Fibroblast of the conjunctiva (primary cell): ENCODE measurements at places on chromosomes 7 and 10.

- DNase-seq = no peak
Observed at GRCh38 chr7:106347229-106347833, 62.5 kb upstream of the NAMPT start.

- no peak for DNase-seq
Observed at GRCh38 chr10:25068152-25069058, 52.0 kb downstream of the THNSL1 start.

- no peak for DNase-seq
Observed at GRCh38 chr7:110675383-110676103, 415.4 kb upstream of the LRRN3 start.

DNA sequence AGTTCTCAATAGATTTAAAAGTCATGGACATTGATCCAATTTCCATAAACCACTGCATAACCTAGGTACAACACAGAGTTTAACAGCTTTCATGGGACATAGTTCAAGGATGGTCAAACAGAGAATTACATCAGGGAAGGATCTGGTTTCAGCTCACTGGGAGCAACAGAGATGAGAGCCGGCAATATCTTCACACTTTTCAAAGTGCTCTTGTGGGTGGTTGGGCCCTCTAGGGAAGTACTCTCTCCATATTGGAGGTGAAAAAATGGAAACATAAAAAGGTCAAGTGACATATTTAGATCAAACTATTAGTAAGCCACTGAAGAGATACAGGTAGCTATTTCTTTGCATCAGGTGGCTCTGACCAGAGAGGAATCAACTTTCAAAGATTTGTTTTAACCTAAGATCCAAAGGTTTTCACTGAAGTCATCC lies 61.8 kb upstream of the LRRN3 start:
- DNase-seq = no peak

- no peak for DNase-seq
Observed at GRCh38 chr10:43130770-43131171, 7.5 kb upstream of the CSGALNACT2 start.

GRCh38 chr7:129644634-129645230 lies 33.2 kb downstream of the NRF1 start:
- peak; percentile 57 for DNase-seq

GRCh38 chr10:11875494-11876281 lies 52.5 kb downstream of the PROSER2 start:
- DNase-seq = peak; percentile 56

DNA sequence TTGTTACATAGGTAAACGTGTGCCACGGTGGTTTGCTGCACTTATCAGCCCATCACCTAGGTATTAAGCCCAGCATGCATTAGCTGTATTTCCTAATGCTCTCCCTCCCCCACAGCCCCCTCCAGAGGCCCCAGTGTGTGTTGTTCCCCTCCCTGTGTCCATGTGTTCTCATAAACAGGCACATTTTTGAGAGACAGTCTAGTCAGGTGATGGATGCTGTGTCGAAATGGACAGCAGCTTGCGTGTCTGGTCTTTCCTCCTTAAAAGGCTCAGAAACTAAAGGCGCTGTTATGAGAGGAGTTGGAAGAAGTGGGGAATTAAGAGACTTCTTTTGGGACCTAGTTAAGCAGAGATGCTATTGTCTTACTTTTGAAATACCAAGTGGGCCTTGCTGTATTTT lies 296.0 kb downstream of the BBS9 start:
- DNase-seq = no peak

DNA sequence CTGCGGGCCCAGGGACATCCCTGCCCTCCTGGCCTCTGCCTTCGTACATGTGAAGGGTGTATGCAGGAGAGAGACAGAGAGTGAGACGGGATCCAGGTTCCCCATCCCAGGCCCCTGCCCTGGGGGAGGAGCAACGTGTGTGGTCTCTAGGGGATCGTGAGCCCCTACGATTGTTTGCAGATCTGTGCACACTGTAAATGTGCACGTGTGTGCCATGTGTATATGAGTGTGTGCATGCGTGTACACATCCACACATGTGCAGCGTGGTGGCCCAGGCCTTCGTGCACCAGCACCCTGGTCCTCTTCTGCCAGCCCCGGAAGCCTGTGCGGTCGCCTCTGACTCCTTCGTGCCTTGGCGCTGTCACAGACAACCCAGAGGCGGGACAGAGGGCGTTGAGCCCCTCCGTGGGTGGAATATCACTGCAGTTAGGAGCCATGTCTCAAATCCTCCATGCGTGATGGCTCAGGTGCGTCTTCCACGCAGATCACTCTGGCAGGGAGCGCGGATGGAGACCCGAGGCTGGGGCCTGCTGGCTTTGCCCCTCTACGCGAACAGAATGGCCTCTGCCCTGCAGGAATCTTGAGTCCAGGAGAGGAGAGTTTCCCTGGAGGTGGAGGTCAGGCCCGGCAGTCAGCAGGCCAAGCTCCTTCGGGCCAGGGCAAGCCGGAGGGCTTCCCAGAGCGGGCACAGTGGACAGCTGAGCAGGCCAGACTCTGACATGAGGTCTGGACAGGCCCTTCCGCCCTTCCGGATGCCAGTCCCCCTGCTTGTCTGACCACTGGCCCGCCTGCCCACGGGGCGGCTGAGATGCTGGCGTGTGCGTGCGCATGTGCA lies 97.5 kb downstream of the UNCX start:
- DNase-seq = no peak

- DNase-seq = no peak
Observed at GRCh38 chr7:90692396-90692795, 96.3 kb downstream of the CDK14 start.

GRCh38 chr7:36777062-36777461 lies 52.8 kb upstream of the AOAH start:
- DNase-seq = no peak

DNA sequence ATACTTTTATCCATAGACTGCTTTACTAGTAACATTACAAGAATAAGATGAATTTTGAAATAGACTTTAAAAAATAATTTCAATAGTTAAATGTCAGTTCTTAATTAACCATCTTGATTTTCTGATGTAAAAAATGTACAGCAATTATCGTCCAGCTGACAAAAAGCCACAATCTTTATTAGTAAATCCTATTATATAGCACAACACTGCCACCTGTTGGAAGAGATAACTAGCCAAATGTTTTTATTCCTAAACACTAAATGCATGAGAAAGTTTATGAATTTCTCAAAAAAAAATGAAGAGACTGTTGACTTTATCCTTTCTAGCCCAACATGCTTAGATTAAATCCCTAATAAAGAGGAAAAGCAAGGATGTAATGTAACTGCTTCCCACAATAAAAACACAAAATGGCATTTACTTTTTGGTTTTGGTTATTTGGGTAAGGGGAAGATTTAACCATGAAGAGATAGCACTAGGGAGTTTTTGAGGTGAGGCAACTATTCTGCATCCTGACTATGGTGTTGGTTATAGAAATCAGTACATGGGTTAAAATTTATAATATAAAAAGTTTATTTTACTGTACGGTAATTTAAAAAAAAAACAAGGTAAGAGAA lies 8.0 kb downstream of the COA1 start:
- DNase-seq = peak; percentile 39

GRCh38 chr10:4035599-4035945 lies 250.6 kb upstream of the KLF6 start:
- no peak for DNase-seq

DNA sequence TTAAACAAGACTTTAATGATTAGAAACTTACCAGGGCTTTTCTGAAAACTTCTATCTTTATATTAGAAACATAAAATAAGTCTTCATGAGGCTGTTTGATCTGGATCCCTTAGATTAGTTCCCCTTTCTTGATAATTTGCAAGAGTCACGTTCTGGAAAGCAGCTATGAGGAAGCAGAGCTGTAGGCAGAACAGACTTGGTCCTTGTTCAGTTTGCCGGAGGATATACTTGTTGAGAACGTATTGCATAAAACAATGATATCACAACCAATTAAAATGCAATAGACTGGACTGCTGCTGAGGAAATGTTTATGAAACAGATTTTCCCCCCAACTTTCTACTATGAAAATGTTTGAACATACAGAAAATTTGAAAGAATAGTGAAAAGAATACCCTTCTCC lies 2.8 kb downstream of the SAMD9L start:
- DNase-seq = no peak

DNA sequence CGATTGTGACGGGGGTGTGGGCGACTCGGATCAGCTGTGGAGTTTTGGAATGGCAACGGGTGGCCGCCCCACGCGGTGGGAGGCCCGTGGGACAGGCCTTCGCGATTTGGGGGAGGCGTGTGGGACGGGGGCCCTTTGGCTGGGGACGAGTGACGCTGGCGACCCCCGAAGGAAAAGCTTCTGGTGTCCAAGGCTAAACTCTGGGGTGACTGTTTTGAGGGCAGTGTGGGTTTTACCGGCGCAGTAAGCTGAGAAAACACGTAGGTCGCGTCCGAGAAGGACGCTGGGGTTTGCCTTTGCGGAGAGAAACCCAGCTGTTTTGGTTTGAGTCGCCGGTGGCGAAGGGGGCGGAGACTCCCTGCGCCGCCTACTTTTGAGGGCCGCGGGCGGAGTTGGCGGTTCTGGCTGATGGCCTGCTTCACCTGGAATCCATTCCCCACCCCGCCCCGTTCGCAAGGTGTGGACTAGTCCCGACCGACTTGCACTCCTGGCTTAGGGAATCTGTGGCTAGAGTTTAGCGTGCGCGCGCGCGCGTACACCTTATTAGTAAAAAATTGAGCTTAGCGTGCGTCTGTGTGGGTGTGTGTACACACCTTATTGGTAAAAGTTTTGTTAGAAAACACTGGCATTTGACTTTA lies 606 bp downstream of the TAX1BP1 start:
- peak; percentile 30 for DNase-seq

GRCh38 chr10:62528441-62528840 lies 154.3 kb downstream of the ZNF365 start:
- DNase-seq = no peak

DNA sequence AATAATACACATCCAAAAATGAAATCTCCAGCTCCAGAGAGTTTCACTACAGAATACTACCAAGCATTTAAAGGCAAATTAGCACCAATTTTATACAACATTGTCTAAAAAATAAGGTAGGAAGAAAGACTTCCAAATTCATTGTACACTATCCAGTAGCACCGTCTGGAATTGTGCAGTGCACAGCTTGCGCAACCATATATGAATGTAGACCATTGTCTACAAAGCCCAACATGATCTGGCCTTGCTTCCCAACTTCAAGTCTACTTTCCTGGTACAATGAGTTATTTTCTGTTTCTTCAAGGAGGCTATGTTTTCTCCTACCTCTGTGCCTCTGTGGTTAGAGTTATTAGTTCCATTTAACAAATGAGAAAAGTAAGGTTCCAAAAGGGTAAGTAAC lies 115.4 kb upstream of the FOXK1 start:
- DNase-seq = no peak

DNA sequence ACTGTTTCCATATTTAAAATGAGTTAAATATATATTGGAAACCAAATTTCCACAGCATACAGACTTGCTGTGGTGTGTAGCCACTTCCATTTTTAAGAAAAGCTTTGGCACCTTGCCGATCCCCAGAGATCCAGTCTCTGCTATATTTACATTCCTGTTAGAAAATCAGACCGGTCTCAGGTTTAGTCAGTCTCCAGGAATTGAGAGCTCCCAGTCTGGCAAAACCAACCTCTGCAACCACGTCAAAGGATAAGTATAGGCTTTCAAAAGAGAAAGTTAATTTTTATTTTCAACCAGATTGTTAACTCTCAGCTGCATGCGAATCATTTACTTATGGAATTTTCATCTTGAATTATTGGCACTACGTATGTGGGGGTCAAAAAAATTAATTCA lies 28.2 kb downstream of the PUS7 start:
- peak; percentile 67 for DNase-seq

- no peak for DNase-seq
Observed at GRCh38 chr10:5068274-5068984, 25.8 kb upstream of the AKR1C3 start.

GRCh38 chr7:150645259-150646020 lies 13.3 kb upstream of the GIMAP6 start:
- DNase-seq = no peak

DNA sequence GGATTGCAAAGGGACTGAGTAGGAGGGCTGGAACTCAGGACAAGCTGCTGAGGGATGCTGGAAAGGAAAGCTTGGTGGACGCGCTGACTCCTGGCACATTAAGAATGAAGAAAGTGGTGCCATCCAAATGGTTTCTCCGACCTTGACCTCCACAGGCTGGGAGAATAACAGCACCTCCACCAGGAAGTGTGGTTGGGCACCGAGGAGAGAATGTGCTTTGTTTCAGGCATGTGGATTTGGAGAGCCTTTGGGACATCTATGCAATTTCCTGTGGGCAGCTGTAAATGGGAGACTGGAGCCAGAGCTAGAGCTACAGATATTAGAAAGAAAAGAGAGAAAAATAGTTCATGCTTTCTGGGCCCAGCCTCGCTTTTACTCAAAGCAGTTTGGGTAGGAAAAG lies 29.8 kb upstream of the HABP2 start:
- DNase-seq = no peak

GRCh38 chr10:34985823-34986222 lies 104.3 kb downstream of the CUL2 start:
- DNase-seq = no peak

GRCh38 chr10:11773761-11774441 lies 31.7 kb downstream of the ECHDC3 start:
- DNase-seq = no peak

GRCh38 chr10:6197321-6197720 lies 5.4 kb upstream of the PFKFB3 start:
- no peak for DNase-seq

GRCh38 chr10:69062901-69063300 lies 25.0 kb upstream of the SRGN start:
- DNase-seq = no peak

- DNase-seq = no peak
Observed at GRCh38 chr10:30057421-30057841, 2.0 kb downstream of the JCAD start.

DNA sequence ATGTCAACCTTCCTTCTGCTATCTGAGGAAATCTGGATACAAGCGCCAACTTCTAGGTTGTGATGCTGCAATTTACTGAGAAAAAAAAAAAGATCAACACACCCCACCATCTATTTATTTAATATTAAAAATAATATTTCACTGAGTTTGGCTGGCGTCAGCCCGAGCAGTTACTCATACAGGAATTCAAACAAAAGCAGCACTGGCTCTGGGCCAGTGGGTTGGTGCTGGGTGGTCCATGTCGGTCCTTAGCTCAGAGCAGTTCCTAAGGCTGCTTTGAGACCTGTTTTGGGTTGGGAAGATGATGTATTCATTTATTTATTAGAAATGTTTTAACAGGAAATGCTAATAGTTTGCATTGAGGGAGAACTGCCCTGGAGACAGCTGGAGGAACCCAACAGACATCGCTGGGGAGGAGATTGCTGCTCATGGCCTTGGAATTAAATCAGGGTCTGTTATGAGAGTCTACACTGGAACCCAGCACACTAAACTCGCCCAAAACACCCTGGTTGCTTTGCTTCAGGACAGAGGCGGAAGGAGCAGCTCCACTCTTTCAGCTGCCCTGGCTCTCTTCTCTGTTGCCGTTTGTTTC lies 36.3 kb upstream of the GOT1 start:
- no peak for DNase-seq

DNA sequence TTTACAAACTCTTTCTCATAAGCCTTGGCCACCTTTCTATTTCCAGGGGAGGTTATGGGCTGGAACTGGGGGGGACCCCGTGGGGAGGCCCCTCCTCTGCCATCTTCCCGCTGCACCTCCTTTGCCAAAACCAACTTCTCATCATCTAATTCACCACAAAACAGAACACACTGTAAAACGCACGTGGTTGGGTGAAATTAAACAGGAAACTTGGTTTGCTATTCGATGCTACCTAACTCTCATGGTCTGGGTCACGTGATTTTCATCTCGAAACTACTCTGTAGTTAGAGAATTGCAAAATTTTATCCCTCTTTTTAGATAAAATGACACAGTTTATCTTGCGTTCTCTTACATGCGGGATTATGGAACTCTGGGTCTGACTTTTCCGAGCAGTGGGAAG lies 242.0 kb downstream of the ZMYND11 start:
- no peak for DNase-seq

GRCh38 chr7:54426406-54426805 lies 115.8 kb upstream of the VSTM2A start:
- no peak for DNase-seq
